ENCODE measurements at places on chromosomes 2 and 18.

GRCh38 chr18:68843473-68844089 lies 45.7 kb downstream of the CCDC102B start:
- no peak for DNase-seq

DNA sequence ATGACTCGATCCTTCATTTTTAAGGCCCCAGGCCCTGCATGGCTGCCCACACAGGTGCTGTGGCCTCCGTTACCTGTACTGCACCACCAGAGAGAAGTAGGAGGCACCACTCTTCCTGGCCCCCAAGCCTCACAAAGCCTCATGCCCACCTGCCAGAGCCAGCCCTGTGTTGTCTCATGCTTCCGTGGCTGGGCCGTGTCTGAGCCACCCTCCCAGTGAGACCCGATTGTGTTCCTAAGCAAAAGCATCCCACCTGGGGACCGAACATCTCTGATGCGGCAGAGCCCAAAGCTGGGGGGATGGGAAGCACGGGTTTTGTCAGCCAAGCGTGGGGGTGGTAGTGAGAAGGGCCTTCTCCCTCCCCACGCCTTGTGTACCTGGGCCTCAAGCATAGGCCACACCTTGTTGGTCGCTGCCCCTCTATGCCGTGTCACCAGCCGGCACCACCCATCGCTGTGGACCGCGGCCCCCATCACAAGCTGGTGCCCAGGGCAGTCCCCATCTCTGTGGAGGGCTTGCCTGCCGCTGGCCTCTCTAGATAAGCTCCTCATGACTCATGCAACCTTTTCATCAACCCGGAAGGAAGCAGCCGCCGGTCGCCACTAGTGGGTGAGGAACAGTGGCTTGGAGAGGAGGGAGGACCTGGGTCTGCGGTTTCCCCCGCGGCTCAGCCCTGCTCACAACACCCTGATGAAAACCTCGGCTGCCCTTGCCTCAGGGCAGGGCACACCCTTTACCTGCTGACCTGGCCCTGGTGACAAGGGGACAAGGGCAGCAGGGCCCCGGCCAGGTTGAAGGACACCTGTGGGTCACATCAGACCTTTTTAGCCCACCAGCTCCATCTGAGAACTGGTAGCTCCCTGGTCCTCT lies 2.7 kb upstream of the RNPEPL1 start:
- no peak for DNase-seq

- DNase-seq, result no peak
These were observed 628.6 kb upstream of the ID2 start for GRCh38 chr2:8053216-8053615.

- no peak for DNase-seq
These were observed at the start of gene NOTO for GRCh38 chr2:73202156-73203054. Gene NOTO (plus strand): TSS chr2:73202574. CDS start chr2:73202667, 93 bp downstream.

DNA sequence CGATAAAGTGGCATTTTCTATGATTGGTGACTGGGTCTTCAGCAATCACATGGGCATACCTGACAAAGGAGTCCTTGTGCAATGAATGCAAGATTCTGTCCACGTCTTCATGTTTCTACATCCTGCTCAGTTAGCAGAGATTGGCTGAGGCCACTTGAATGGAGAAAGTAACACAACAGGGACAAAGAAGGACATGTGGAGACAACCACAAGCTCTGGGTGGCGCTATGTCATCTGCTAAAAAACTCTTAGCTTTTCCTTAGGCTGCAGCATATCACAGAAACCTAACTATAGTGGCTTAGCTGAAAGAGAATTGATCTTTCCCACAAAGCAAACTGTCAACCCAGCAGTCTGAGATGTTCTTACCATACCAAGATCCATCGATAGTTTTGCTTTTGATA lies 1109.7 kb downstream of the SOCS6 start:
- no peak for DNase-seq

DNA sequence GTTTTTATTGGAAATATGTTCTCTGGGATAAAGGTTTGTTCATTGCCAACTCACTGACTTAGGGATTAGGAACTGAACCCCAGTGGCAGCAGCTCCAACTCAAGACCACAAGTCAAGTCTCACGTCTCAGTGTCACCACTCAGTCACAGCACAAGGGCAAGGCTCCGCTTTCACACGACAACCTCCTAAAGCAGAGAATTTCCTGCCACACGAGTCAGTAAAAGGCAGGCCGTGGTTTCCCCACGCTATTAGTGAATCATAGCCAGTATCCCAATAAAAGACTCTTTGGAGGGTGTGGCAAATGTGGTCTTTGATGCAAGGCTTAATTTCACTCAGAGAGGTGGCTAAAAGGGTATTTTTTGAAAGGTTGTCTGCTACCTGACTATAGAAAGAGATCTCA lies 57.6 kb downstream of the PIEZO2 start:
- no peak for DNase-seq

GRCh38 chr2:4992226-4992625 lies 700.0 kb upstream of the SOX11 start:
- DNase-seq, result no peak

- DNase-seq, result peak; percentile 98
These were observed 8.6 kb upstream of the RND3 start for GRCh38 chr2:150495993-150496627.

DNA sequence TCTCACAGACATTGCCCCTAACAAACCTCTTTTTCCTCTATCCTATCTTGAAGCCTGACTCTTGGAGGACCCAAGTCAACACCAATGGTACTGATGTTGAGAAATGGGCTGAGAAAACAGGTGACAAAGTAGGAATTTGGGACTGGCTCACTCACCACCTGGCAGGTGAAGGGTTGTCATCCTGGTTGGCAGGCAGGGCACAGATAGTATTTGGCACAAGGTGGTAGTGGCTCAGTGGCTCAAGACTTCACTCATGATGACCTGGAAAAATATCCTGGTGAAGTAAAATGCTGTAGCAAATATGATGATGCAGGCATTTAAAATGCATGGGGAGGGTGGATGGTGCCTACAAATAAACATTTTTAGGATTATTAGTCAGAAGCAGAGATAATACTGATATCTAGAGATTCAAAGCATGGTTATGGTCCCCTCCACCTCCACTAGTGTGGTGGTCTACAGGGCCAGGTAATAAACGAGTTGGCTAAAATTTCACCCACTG lies 38.0 kb upstream of the GLS start:
- no peak for DNase-seq

- DNase-seq, result no peak
These were observed 1170.3 kb upstream of the CHAC2 start for GRCh38 chr2:52597346-52597745.

- DNase-seq, result no peak
These were observed 71.5 kb downstream of the GREB1L start for GRCh38 chr18:21313576-21313975.

- no peak for DNase-seq
These were observed 19.3 kb downstream of the GALM start for GRCh38 chr2:38685116-38685735.

GRCh38 chr18:28712796-28713425 lies 536.0 kb upstream of the CDH2 start:
- DNase-seq, result no peak

DNA sequence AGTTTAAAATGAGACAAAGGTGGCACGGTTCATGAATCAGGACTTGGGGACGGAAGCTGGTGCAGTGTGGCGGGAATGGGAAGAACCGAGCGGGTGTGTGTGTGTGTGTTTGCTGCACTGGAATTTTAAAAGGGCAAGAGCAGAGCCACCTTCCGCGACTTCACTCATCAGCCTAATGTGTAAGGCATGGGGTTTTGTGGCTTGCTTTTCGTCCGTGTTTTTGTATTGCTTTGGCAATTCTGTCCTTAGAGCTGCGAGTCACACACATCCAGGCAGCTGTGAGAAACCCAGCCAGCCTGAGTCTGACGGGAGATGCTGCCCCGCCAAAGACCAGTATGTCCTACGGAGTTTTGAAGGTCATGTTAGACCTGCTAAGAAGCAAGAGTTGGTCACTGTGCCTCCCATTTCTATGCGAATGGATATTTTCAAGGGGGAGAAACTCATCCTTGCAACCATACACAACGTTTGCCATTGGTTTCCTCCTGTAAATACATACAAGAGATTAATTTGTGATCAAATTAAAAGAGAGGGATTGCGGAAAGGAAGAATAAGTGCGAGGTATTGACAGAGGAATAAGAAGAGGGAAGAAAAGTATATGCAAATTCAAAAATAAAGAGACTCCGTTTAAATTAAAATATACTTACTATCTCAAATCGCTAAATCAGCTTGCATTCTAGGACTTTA lies 665 bp upstream of the CACNB4 start:
- no peak for DNase-seq

DNA sequence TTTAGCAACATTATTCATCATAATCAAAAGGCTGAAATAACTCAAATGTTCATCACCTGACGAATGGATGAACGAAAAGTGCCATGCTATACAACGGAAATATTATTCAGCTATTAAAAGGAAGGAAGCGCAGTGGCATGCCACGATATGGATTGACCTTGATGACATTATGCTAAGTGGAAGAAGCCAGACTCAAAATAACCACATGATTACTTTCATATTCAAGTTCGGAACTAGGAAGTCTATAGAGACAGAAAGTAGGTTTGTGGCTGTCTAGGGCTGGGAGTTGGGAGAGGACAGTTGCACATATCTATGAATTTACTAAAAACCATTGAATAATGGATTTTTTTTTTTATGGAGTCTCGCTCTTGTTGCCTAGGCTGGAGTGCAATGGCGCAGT lies 13.4 kb upstream of the PDIA6 start:
- no peak for DNase-seq

- no peak for DNase-seq
These were observed 61.2 kb upstream of the MRPS9 start for GRCh38 chr2:104976603-104977120.

- DNase-seq, result no peak
These were observed 222.9 kb downstream of the GALR1 start for GRCh38 chr18:77472509-77472908.

- DNase-seq, result no peak
These were observed 1130.3 kb upstream of the CDH2 start for GRCh38 chr18:29307231-29307630.

- peak; percentile 5 for DNase-seq
These were observed 88.4 kb downstream of the PMAIP1 start for GRCh38 chr18:59988098-59988706.

DNA sequence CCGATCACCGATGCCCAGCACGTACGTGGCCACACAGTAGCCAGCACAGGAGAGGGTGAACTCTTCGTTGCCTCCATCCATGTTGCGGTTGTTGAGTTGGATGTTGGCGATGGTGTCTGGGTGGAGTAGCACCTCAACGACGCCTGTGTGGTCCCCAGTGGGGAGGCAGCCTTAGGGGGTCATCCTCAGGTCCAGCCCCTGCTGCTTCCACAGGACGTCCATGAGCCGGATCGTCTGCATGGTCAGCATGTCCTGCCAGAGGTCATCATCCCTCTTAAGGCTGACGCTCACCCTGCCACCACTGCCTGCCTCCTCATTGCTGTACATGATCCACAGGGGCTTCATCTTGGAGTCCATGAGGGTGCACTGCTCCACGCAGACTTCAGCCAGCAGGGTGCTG lies 369.3 kb downstream of the CMPK2 start:
- DNase-seq, result no peak

GRCh38 chr2:240319855-240320203 lies 115.6 kb upstream of the GPC1 start:
- no peak for DNase-seq

DNA sequence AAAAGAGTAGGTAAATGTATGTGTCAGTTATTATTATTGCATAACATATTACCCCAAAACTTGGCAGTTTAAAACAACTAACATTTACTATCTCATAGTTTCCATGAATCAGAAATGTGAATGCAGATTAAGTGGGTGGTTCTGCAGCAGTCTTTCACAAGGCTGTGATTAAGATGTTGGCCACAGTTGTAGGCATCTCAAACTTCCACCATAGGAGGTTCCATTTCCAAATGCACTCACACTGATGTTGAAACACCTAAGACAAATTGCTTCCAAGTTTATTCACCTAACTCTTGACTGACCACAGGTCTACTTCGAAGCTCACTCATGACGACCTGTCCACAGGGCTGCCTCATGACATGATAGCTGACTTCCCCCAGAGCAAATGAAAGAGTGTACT lies 360.8 kb downstream of the GRB14 start:
- DNase-seq, result peak; percentile 14

DNA sequence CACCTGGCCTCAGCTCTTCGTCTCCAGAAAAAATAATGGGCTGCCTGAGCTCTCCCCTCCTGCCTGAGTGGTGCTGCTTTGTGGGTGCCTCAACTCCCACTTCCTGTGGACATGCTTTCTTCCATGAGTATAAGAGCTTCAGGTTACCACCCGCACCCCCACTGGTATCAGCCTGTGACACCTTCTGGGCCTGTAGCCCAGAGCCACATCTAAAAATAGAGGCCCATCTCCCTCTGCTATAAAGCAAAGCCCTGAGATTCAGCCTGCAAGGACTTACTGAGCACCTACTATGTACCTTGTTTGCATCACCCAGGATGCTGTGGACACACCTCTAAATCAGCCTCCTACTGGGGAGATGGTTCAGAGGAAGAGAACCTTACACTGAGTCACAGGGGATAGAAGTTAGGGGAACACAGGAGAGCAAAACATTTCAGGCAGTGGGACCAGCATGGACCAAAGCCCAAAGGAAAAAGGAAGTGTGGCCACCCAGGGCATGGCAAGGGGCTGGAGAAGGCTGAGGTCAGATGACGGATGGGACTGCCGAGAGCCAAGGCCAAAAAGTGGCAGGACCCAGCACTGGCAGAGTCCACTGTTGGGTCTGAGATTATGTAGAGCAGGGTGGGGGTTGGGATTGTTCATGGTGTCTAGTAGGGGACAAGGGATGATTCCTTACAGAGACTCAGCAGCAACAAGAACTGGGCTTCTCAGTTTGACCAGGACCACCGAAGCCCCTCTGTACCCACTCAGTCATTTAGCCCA lies 123.7 kb upstream of the PPP1CB start:
- DNase-seq, result no peak

DNA sequence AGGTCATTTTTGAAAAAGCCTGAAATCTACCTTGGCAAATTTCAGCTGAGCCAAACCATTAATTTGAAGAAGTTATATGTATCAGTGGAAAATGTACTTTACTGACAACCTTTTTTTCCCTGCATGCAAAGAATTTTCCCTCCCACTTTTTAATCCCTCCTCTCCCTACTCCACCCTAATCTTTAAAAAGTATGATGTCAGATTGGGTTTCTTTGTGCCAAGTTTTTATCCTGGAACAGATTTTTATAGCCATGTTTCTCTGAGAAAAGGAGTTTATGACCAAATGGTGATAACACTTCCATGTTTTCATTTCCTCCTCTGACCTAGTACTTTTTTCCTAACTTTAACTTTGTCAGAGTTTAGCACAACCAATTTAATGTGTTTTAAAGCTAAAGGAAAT lies 250.3 kb upstream of the FOSL2 start:
- DNase-seq, result no peak

DNA sequence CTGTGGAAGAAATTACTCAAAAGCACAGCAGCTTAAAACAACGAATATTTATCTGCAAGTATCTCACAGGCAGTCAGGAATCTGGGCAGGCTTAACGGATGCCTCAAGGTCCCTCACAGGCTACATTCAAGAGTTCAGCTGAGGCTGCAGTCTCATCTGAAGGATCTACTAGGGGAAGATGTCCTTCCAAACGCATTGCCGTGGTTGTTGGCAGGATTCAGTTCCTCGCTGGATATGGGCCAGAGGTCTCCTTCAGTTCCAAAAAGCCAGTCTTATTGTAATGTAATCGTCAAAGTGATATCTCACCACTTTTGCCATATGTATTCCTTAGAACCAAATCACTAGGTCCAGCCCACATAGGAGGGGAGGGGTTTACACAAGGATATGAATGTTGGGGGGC lies 98.2 kb upstream of the EPAS1 start:
- DNase-seq, result no peak

GRCh38 chr2:174663550-174663949 lies 65.9 kb upstream of the WIPF1 start:
- DNase-seq, result peak; percentile 45

GRCh38 chr18:24491927-24492834 lies 31.7 kb downstream of the HRH4 start:
- no peak for DNase-seq

Measured in HS-5 (cell line).